ENCODE measurements at places on chromosomes 2 and 18. TPM values are rescaled to one million over a fixed set of nuclear protein-coding genes. Genes with fewer than 3 reads are reported as not detected.
A peak's percentile ranks its signal among the peaks of the same experiment; 100 is the strongest.

FBLN7 gene
- total RNA-seq: 37.0 TPM

TEX261 gene
- total RNA-seq: 61.1 TPM

DSG4 gene
- not detected for total RNA-seq

RRM2 gene
- not detected for total RNA-seq

CNDP1 gene
- total RNA-seq: not detected

CPO gene
- total RNA-seq: not detected

UBR3 gene
- 43.5 TPM for total RNA-seq

SERPINB13 gene
- total RNA-seq: not detected

DSG1 gene
- total RNA-seq: not detected

LINC00305 gene
- not detected for total RNA-seq

- DNase-seq: no peak
Observed at GRCh38 chr2:26070730-26071129, 36.8 kb downstream of the RAB10 start.

GRCh38 chr2:12718711-12719399 lies 2.1 kb downstream of the TRIB2 start:
- DNase-seq: no peak

DNA sequence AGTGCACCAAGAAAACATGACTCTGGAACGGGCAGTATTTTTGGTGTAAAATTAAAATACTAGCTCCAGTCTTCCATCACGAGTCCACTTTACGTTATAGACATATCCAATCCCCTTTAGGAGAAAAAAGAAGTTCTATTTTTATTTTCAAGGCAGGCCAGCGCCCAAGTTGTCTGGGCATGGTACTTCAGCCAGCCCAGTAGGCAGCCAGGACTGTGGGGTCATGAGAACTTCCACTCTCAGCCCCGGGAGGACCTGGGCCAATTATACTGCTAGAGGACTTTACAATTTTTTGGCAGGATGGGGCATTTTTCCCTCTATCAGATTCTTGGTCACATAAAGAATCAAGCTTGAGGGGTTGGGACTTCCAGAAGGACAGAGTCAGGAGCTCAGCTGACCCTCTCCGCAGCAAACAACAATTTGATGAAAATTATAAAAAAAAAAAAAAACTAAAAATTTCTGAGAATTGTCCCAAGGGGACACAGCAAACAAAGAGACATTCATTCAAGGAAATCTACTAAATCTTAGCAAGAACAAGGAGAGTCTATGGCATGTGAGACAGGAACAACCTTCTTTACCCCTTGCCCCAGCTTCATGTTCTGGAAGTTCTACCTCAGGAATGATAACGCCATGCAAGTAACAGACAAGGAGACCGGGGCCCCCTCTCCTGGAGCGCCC lies 37.3 kb upstream of the B3GNT2 start:
- DNase-seq: no peak

DNA sequence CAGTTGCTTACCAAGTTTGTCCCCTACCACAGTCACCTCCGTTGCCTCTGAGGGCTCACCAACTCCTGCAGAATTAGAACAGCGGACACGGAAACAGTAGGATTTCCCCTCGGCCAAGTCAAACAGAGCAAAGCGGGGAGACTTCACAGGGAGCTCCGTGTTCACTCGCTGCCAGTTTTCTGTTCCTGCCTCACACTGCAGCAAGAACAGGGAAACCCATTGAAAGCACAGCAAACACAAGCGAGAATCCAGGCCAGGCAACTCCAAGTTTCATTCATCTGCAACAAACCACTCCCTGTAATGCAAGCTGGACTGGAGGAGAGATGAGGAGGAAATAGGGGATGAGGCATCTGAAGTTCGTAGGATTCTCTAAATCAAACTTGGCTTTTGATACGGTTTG lies 84.2 kb downstream of the MYOM1 start:
- no peak for DNase-seq

GRCh38 chr18:72833471-72833870 lies 34.3 kb downstream of the NETO1 start:
- DNase-seq: no peak

DNA sequence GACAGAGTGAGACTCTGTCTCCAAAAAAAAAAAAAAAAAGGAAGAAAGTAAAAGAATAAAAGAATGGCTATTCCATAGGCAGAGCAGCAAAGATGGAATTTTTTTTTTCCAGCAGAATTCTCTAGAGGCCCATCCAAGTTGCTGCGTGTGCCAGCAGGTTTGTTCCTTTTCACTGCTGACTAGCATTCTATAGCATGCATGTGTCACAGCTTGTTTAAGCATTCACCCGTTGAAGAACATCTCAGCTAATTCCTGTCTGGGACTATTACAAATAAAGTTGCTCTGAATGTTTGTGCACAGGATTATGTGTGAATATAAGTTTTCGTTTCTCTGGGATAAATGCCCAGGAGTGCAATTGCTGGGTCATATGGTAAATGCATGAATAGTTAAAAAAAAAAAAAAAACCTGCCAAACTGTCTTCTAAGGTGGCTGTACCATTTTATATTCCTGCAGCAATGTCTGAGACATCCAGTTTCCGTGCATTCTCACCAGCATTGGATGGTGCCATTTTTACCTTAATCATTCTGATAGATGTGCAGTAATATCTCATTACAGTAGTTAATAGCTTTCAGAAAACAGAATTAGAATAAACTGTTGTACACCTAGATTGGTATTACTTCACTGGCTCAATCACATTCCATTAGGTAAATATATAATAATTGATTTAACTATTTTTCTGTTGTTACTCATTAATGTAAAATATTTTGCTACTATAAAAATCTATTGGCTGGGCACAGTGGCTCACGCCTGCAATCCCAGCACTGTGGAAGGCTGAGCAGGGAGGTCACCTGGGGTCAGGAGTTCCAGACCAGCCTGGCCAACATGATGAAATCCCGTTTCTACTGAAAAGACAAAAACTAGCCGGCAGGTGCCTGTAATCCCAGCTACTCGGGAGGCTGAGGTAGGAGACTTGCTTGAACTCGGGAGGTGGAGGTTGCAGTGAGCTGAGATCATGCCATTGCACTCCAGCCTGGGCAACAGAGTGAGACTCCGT lies 47.5 kb upstream of the ASAP2 start:
- DNase-seq: no peak

DNA sequence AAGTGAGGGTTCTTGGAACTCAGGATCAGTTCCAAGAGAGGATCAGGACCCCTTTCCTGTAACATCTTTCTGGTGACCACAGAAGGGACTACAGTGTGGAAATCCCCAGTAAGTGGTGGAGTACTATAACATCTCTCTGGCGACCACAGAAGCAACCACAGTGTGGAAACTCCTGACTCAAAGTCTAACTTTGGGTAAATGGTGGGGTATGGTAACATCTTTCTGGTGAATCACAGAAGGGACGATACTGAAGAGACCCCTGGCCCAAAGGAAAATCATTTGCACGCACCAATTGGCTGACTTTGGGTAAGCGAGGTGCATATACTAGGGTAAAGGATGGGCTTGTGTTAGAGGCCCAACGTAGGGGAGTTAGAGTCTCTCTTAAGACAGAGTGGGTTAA lies 56.3 kb upstream of the GULP1 start:
- DNase-seq: no peak

DNA sequence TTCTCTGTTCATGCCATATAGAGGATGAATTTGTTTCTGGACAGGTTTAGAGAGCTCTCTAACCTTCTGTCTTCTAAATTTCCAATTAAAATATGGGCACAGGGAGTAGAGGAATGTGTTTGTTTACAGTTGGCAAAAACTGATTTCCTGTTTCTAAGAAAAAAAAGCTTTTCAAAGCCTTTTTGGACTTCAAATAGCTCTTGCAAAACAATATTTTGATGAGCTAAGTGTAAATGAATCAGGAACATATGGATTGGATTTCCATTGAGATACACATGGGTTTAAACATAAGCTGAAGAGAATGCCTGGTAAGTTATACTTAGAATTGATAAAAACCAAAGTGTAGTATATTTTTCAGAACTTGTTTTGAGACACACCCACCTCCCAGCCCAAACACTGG lies 677.5 kb downstream of the NYAP2 start:
- no peak for DNase-seq

DNA sequence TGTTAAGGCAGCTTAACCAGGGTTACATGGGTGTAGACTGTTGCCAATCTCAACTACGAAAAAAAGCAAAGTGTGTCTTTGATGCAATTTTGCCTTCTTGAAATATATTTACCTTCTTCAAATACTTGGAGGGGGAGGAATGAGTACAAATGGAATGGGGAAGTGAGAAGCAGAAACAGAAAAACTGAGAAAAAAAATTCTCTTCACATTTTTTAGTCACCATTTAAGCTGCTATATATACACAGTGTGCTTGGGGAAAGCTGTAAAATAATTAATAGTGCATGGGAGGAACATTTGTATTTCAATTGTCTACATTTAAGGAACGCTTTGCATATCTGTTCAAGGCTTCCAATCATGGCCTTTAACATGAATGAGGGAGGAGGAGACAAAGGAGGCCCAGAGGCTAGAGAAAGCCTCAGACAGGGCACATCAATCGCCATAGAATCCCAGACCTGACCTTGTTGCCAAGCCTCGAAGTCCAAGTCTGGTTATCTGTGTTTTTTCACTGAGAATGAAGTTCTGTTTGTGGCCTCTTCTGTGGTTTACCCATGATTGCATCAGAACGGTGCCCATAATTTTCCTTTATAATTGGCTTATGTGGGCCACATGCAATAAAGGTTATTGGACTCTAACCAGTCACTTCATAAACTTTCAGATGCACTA lies 158.6 kb downstream of the PIK3C3 start:
- DNase-seq: no peak

- no peak for DNase-seq
Observed at GRCh38 chr2:47868611-47869352, 37.5 kb downstream of the FBXO11 start.

- DNase-seq: no peak
Observed at GRCh38 chr2:170332676-170333402, 154.9 kb downstream of the MYO3B start.

GRCh38 chr2:119242276-119243119 lies 18.9 kb downstream of the STEAP3 start:
- no peak for DNase-seq

- DNase-seq: no peak
Observed at GRCh38 chr2:99159594-99159993, 4.8 kb downstream of the LIPT1 start.

- DNase-seq: no peak
Observed at GRCh38 chr2:165434865-165435496, 34.5 kb upstream of the CSRNP3 start.

DNA sequence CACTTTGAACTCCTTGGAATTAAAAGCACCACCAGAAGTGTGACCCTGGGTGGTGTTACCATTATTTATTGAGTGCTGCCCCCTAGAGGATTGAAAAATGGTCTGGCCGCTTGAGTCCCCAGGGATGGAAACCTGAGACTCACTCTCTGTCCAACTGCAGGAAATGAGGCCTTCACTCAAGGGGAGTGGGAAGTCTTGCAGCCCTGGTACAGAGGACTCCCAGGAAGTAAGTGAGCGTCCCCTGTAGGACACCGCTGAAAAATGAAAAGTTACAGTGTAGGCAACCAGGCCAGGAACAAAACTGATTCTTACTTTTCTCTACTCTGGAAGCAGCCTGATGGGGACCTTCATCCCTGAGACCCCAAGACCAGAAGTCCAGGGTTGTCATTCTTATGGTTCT lies 2.2 kb upstream of the NRP2 start:
- peak; percentile 39 for DNase-seq

GRCh38 chr2:43101751-43102150 lies 124.7 kb downstream of the ZFP36L2 start:
- DNase-seq: no peak

- no peak for DNase-seq
Observed at GRCh38 chr2:63642946-63643345, 54.2 kb downstream of the MDH1 start.

- DNase-seq: no peak
Observed at GRCh38 chr2:100614455-100615000, 51.7 kb downstream of the PDCL3 start.

GRCh38 chr2:132757002-132757589 lies 87.1 kb upstream of the LYPD1 start:
- no peak for DNase-seq

DNA sequence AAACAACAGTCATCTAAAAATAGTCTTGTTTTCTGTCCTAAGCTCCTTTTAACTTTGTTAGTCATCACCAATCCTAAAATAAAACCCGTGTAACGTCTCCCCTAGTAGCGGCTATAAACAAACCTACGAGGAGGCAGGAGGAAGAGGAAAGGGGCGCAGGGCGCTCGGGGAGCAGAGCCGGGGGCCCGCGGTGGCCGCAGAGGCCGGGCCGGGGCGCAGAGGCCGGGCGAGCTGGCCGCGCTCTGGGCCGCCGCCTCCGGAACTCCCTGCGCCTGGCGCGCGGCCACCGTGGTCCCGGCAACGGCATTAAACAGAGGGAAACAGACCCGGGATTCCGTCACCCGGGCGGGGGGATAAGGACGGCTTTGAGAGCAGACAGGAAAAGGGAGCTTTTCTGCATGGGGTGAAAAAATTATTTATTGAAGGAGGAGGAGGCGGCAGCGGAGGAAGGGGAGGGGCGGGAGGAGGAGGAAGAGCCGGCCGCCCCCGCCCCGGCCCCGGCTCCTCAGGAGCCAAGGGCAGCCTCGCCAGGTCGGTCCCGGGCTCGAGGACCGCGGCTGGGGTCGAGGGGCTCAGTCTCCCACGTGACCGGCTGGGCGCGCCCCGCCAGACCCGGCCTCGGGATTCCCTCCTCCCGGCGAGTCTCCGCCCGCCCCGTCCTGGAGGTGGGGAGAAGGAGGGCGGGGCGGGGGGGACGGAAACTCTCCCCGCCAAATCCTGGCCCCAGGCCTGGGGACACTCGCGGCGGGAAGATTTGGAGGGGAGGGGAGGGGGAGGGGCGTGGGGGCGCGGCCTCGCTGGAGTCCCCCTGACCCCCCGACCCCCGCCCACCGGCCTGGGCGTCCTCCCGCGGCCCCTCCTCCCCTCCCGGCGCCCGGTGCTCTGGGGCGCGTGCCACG lies 1.8 kb upstream of the NFATC1 start:
- peak; percentile 53 for DNase-seq

DNA sequence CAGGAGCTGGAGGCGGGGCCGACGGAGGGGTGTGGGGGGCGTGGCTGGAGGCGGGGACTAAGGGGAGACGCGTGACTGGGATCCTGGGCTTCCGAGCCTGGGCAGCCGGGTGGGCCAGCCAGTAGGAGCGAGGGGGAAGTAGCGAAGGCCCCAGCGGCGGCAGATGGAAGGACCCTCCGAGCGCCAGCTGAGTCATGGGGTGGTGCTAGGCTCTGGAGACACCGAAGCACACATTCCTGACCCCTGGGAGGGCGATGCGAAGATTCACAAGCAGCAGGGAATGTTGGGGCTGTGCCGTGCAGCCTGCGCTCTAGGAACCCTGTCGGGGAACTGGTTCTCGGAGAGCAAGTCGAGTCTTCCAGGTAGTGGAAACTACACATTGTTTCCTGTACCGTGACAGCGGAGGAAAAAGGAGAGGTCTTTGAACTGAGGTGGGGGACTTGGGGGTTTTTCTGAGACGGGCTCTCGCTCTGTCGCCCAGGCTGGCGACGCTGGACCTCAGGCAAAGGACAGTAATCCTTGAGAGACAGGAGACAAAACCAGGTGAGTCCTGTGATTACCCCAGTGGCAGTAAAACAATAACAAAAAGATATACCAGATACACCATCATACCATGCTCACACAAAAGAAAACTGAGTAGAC lies 650 bp upstream of the AFG3L2 start:
- no peak for DNase-seq

Measured in CD4-positive, alpha-beta memory T cell (primary cell).